NCI-H460 (cell line): ENCODE measurements at places on chromosomes 4 and X.
A peak's percentile ranks its signal among the peaks of the same experiment; 100 is the strongest.

- DNase-seq = no peak
Observed at GRCh38 chr4:145843148-145843547, 95.5 kb downstream of the ZNF827 start.

DNA sequence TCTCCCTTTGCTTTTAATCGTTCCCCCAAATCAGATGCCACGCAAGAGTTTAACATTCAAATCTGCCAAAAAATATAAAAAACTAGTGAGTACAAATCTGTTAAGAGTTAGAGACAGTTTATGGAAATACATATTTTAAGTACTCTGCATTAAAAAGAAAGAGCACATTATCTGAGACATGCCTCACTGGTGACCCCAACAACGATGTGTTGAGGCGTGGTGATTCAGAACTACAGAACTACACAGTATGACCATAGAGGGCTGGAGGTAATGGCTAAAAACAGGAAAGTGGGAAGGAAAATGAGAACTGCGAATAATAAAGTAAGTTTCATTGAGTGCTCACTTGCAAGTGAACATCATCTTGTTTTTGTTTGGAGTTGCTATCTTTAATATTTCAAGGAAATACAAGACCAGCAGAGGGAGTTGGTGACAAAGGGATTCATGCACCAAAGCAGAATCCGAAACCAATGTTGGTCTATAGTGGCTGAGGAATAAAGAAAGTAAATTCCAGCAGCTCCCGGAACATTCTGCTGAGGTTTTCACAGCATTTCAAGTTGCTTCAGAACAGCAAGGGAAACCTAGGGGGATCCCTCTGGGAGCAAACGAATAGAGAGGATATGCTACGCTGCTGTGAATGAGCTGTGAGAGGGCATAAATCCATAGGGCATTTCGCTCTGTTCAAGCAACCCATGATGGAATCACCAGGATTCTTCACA, 92.2 kb downstream of the DCHS2 start:
- DNase-seq = peak; percentile 23

DNA sequence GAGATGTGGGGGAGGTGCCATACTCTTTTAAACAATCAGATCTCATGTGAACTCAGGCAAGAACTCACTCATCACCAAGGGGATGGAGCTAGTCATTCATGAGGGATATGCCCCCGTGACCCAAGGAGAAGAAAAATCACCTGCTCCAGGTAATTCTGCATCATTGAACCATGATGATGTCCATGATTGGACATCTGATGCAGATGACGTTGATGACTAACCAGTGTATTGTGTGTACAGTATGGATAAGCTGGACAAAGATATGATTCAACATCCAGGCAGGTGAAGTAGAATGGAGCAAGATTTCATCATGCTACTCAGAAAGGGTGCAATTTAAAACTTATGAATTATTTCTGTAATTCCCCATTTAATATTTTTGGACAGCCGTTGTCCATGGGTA, 286.4 kb upstream of the SMIM31 start:
- no peak for DNase-seq

DNA sequence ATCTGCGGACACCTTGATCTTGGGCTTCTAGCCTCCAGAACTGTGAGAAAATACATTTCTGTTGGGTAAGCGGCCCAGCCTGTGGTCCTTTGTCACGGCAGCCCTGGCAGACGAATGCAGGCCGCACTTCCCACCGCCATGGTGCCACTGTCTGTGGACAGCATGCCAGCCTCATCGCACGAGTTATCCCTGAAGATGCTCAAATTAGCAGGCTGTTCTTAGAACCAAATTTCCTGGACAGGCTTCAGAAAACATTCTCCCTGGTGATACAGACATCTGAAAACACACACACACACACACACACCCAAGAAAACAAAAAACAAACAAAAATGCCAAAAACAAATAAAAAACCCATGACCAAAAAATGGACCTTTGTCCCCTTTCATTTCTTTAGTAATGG, 343.5 kb upstream of the GATB start:
- no peak for DNase-seq

DNA sequence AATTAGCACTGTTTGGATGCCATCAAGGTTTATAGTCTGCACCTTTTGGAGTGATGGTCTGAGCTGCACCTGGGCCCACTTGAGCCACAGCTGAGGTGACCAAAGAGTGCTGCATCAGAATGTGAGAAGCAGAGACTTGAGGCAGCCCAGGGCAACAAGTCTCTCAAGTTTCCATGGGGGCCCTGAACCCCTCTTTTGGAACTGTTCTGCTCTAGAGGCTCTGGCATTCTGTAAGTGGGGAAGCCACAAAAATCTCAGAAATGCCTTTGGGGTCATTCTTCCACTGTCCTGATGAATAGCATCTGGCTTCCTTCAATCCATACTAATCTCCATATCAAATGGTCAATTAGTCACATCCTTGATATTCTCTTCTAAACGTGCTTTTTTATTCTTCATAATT, 298.4 kb upstream of the MAOA start:
- no peak for DNase-seq

- DNase-seq = no peak
Observed at GRCh38 chrX:127764674-127765073, 287.5 kb downstream of the ACTRT1 start.

DNA sequence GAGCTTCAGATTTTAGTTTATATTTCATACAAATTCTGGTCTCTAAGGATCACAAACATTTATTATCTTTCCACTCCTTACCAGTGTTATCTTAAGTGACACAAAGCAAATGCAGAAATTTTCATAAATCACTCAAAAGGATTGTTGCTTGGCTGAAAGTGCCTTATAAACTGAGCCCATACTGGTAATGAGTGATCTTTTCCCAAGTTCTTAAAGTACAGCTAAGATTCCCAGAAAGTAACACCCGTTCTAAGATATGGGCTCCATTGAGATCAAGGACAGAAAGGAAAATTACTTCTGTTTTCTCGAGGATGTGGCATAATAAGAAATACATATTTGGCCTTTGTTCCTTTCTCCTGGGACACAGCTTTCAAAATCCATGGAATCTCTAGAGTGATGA, 313.7 kb downstream of the ARHGAP24 start:
- DNase-seq = no peak

GRCh38 chr4:168735735-168736134, 238.9 kb downstream of the PALLD start:
- DNase-seq = no peak

DNA sequence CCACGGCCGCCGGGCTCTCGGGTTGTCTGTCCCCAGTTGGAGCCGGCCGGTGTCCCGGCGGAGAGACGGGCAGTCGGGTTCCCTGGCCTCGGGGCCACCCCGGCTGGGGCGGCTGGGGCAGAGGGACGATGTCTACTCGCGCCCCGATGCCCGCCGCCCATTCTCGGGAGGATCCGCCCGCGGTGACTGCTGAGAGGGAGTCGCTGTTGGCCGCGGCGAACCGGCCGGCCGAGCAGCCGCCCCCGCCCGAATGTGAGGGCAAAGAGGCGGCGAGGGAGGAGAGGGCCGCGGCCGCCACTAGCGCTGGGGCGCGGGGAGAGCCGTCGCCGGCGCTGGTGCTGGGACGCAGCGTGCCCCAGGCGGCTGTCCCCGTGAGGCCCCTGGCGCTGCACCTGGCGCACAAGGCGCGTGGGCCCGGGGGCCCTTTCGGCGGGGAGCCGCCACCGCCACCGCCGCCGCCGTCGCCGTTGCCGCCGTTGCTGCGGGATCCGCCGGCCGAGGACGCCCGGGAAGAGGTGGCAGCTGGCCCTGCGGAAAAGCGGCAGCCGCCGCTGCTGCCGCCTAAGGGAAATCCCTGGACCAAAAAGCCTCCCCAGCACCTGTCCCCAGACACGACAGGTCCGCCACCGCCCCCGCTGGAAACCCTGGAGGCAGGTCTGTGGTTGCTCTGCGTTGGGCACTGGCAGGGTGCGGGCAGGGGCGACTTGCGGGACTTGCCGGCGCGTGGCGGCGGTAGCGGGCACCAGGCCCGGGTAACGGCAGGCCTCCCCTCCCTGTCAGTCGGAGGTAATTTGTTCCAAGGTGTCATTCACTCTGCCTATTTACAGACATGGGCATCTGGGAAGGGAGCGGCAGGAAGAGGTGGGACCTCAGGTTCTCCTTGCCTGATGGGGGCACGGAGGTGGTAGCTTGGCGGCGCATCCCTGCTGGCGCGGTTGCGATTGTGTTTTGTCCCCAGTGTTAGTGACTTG, 739 bp downstream of the LARP1B start:
- no peak for DNase-seq
